PC-3 (cell line): ENCODE measurements at places on chromosomes 2 and 18. TPM values are rescaled to one million over a fixed set of nuclear protein-coding genes. Genes with fewer than 3 reads are reported as not detected.

The TMEM247 gene
- not detected in 2 replicates for total RNA-seq

The ACVR2A gene
- 5.5 and 6.5 TPM in 2 replicates for total RNA-seq

The KDSR gene
- total RNA-seq = 15.8 and 16.1 TPM in 2 replicates

The TSGA10 gene
- 3.6 and 8.9 TPM in 2 replicates for total RNA-seq

The RNF149 gene
- 47.3 and 68.0 TPM in 2 replicates for total RNA-seq

The DSG2 gene
- 17.2 and 21.1 TPM in 2 replicates for total RNA-seq

The AFG3L2 gene
- 79.3 and 95.7 TPM in 2 replicates for total RNA-seq

The LONRF2 gene
- 1.1 and 1.3 TPM in 2 replicates for total RNA-seq

- DNase-seq = no peak
Measured at GRCh38 chr18:50614838-50615237, 55.0 kb downstream of the MAPK4 start.

DNA sequence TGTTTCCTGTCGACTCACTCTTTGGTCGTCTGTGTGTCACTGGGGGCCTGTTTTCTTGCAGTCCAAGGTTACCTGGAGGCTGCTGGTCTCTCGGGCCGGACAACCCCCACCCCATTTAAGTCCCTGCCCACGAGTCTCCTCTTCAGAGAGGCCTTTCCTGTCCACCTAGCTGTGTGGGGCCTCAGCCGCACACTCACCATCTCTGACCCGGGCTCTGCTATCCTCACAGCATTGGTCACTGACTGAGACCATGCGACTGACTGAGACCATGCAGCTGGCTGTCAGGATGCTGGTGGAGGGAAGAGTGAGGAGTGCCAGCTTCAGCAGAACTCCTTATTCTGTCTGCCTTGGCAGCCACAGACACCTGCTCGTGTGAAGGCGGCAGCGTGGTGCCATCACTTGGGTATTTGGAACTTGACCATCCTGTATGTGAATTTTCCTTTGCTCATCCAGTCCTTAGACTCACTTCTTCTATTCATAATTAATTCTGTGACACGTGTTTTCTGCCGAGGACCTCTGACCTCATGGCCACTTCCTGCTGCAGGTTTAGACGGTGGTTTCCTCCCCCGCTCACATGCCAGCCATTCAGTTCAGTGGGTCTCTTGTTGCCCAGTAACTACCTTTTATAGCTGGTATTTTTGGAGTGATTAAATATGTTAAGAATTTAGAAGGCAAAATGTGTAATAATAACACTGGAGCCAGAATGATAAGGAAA, 47.5 kb upstream of the ASB1 start:
- peak; percentile 37 for DNase-seq

DNA sequence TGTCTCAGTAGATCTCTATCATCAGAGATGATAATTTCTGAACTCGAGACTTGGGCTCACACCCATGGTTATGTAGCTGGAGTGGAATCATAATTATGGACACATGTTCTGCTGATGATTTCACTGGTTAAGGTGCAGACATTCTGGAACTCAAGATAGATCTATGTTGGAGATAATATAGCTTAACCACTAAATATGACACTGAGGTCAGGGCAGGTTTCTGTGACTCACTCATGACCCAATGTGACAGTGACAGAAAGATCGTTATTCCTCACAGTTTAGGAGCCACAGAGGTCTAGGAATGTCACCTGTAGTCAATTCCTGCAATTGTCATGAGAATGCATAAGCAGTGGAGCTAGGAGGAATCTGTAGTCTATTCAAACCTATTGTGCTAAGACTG, 828.6 kb downstream of the TRIB2 start:
- DNase-seq = peak; percentile 66

DNA sequence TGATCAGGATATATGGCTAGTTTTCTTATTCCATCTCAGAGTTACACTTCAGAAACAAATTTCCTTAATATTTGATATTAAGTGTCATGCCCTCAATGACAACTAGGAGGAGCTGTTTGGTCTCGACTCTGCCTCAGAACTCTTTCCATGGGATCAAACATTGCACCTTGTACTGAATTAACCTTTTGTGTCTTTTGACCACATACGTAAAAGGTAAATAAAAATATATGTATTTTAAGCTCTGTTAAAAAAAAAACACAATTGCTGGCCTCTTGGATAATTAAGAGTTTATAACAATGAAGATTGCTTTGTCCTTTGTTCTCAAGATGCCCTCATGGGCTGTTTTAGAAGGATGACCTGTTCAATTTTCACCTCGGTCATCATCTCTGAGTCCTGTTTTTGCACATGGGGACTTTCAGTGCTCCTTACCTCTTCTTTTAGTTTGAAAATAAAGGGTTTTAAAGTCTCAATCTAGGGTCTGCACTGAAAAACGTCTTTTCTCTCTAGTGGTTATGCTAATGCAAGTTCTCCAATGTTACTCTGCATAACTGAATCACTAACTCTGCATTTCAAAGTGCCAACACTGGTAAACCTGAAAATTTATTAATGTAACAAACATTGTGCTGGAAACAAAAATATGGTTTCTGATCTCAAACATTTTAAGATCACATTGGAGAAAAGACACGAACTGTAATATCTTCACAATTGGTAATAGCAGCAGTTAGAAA, 18.8 kb upstream of the FN1 start:
- DNase-seq = peak; percentile 70

DNA sequence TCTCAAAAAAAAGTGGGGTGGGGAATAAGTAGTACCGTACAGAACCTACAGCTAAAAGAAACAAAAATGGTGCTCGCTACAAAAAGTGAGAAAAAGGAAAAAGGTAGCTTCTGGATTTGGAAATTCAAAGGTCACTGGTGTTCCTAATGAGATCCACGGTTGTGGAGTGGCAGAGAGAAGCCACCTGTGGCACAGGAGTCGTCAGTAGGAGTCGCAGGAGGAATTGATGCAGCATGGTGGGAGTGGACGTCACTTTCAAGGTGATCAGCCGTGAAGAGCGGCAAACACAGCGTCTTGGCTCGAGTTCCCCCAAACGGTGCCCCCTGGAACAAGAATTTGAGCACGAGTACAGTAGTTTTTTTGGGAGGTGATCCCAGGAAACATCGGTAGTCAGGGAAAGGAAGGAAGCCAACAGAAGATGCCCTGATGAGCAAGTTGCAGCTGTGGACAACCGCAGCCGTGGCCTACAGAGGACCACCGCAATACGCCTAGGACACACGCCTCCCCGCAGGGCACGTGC, 1.4 kb upstream of the TTL start:
- no peak for DNase-seq

DNA sequence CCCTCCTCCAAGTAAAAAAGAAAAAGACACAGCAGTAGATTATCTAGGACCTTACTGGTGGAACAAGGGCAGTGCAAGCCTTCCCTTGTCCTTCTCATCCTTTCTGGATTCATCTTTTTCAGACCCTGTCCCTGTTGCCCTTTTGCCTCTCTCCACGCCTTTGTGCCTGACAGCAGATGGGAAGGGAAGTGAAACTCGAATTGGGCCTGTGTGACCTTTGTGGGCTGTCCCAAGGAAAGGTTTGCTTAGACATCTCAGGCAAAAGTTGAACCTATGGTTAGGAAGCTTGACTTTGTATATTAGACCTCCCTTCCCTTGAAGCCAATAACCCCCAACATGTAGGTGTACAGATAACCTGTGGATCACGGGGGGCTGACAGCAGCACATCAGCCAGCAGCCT, 185.3 kb downstream of the PRKCE start:
- no peak for DNase-seq

- DNase-seq = no peak
Measured at GRCh38 chr2:104820126-104820525, 33.8 kb upstream of the POU3F3 start.

GRCh38 chr2:77034445-77034844, 487.7 kb downstream of the LRRTM4 start:
- no peak for DNase-seq

- DNase-seq = no peak
Measured at GRCh38 chr2:57544624-57545023, 502.0 kb upstream of the VRK2 start.

DNA sequence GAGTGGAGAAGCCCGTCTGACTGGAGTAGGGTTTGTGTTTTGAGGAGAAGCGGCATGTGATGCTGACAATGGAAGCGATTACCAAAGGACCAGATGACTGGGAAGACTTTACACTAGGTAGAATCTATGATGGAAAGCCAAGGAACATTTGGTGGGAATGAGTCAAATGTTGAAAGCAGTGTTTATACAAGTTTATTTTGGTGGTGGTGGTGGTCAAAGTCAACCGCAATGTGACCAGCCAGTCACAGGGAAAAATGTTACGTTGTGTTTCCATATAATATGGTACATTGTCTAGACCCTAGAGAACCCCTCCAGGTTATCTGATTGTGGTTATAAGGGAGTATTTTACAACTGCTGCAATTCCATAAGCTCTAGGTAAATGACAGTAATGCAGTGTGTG, 216.8 kb downstream of the PID1 start:
- no peak for DNase-seq

GRCh38 chr2:134250840-134251461, 2.9 kb upstream of the MGAT5 start:
- no peak for DNase-seq

- DNase-seq = no peak
Measured at GRCh38 chr2:112152476-112153178, 14.4 kb downstream of the FBLN7 start.

DNA sequence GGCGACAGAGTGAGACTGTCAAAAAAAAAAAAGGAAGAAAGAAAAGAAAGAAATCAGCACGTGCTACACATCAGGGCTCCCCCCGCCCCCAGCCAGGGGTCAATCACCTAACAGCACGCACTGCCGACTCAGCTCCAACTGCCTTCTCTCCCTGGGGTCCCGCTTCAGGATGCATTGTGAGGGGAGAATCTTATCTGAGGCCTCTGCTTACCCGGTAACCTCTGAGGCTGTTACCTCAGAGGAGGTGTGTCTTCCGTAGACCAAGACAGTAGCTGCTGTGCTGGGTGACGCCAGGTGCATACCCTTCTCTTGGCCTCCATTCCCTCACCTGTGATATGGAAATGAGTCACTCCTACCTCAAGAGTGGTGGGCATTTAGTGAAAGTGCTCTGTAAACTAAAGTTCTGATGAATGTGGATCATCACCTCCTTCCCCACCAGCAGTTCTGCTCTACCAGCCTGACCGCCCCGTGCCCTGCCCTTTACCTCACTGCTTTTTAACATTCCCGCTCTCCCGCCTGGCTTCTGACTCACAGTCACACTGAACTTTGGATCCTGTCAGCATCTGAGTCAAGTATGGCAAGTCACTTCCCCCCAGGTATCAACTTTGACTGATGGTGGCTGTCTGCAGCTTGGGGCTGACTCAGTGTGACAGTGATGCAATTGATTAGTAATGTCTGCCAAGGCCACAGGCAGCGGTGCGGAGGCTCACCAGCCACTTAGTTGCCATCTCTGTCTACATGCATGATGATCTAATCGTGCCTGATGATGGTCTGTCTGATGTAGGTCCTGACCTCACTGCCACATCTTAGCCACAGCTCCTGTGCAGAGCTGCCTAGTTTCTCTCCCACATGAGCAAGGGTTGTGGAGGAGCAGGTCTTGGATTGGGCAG, 20.1 kb downstream of the ARID5A start:
- DNase-seq = peak; percentile 99

DNA sequence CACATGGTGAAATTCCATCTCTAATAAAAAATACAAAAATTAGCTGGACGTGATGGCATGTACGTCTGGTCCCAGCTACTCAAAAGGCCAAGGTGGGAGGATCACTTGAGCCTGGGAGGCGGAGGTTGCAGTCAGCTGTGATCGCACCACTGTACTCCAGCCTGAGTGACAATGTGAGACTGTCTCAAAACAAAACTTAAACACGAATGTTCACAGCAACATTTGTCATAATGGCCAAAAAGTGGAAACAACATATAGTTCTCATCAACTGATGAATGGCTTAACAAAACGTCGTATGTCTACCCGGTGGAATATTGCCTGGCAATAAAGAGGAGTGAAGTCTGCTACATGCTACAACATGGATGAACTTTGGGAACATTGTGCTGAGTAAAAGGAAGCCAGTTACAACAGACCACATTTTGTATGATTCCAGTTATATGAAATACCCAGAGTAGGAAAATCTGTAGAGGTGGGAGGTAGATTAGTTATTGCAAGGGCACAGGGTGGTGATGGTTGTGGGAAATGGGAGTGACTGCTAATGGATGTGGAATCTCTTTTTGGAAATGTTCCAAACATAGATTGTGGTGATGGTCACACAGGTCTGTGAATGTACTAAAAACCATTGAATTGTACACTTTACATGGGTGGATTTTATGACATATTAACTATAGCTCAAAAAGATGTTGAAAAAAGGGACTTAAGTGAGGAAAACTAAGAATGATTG, 478.2 kb downstream of the PTPRM start:
- DNase-seq = no peak

DNA sequence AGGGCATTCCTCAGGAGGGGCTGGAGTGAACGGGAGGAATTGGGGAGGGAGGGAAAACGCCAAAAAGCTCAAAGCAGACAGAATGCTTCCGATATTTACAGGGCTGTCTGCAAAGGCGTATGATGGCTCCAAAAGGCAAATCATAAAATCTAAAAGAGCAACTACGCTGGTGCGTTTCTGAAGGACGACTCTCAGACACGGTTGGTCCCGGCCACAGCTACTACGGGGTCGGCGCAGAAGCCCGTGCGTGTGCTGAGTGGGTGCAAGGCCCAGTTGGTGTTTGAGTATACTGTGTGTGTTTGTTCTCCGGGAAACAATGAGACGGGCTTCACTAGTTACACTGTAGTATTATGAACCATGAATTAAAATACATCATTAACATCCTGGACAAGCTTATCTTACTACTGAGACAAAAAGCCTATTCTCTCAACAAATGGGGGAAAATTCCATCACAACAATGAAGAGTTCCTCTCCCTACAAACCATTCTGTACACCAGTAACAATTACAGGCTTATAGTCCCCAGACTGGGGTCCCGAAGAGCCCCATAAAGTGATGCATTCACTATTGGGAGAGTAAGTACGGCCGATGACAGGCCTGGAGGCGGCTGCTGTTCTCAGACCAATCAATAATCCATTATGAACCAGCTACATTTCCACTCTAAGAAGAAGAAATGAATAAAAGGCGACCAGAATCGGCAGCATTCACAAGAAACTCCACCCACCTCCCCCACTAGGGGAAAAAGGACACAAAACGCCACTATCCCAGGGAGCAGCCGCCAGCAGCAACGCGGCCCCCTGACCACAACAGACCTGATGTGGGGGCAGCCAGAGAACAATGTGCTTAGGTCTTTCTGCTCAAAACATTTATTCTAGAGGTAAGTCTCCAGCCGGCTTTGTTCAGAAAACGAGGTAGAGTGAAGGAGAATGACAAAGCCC, 43.4 kb downstream of the ZNF516 start:
- no peak for DNase-seq

DNA sequence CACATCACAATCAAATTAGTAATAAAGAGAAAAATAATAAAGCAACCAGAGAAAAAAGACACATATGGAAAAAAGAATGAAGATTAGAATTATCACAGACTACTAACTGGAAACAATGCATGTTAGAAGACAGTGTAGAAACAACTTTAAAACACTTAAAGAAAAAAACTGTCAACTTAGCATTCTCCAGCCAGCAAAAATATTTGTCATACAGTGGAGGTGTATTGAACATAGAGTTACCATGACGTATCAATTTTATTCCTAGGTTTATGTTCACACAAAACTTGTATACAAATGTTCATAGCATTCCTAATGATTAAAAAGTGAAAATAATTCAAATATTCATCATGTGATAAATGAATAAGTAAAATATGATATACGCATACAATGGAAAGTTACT, 61.5 kb upstream of the ADAM23 start:
- DNase-seq = no peak

GRCh38 chr18:65751155-65752085, 608 bp downstream of the CDH7 start:
- DNase-seq = no peak
